ENCODE measurements at places on chromosomes 6 and 20.

- no peak for DNase-seq
These were observed 31.2 kb downstream of the PRR18 start for GRCh38 chr6:166277018-166277417.

DNA sequence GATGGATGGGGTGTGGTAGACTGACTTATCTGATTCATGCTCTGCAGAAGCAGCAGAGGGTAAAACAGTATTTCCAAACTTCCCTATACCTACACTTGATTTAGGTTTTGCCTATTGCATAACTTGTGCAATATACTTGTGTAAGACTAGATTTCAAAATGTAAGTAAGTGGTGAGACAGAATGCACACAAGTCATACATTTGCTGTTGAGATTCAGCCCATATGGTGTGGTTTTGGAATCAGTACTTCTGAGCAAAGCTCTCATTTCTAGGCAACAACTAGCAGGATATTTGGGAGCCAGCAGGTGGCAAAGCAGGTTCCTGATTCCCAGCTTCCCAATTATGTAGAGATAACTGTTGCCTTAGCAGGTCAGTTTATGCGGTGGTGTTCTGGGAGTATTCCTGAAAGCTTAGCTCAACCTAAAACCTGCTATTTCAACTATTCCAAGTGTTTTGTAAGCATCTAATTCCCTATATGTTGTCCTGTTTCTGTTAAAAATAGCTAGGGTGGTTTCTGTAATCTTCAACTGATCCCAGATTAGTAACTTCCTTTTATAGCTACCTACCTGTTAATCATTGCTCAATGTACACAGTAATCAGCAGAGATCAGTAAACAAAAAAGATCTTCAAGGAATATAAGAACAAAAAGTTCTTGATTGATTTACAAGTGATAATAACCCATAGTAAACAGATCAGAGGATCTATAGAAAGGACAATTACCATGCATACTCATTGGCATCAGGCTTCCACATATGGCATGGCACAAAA is 8.5 kb upstream of the FABP7 start:
- DNase-seq, result no peak

DNA sequence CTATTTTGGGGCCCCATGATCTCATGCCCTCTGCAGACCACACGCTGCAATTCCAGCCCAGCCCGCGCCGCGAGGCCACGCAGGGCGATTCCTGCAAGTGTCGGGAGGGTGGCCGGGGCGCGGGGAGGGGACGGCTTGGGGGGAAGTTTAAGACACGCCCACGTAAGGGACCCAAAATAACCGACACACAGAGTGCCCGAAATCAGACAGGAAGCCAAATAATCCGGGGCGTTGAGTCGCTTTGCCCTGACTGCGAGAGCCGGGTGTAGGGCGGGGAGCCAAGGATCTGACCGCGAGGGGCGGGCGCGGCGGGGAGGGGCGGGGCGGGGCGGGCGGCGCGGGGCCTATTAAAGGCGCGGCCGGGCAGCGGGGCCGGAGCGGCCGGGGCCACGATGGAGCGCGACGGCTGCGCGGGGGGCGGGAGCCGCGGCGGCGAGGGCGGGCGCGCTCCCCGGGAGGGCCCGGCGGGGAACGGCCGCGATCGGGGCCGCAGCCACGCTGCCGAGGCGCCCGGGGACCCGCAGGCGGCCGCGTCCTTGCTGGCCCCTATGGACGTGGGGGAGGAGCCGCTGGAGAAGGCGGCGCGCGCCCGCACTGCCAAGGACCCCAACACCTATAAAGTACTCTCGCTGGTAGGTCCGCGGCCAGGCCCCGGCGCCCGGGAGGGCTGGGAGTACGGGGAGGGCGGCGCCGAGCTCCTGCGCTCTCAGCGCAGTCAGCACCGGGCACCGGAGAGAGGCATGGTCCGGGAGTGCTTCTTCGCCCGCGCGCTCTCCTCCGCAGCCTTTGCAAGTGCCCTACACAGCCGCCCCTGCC is at the start of gene ENPP1:
TSS of gene ENPP1 (plus strand) at position 377 of the 816 bp plus-strand sequence. CDS start at position 393, 16 bp downstream.
- DNase-seq, result no peak

- DNase-seq, result no peak
These were observed 560.3 kb downstream of the BMP2 start for GRCh38 chr20:7327810-7328209.

GRCh38 chr20:1293641-1294379 is 27.7 kb downstream of the SNPH start:
- no peak for DNase-seq

- no peak for DNase-seq
These were observed 174.2 kb downstream of the MYLK4 start for GRCh38 chr6:2576499-2576898.

DNA sequence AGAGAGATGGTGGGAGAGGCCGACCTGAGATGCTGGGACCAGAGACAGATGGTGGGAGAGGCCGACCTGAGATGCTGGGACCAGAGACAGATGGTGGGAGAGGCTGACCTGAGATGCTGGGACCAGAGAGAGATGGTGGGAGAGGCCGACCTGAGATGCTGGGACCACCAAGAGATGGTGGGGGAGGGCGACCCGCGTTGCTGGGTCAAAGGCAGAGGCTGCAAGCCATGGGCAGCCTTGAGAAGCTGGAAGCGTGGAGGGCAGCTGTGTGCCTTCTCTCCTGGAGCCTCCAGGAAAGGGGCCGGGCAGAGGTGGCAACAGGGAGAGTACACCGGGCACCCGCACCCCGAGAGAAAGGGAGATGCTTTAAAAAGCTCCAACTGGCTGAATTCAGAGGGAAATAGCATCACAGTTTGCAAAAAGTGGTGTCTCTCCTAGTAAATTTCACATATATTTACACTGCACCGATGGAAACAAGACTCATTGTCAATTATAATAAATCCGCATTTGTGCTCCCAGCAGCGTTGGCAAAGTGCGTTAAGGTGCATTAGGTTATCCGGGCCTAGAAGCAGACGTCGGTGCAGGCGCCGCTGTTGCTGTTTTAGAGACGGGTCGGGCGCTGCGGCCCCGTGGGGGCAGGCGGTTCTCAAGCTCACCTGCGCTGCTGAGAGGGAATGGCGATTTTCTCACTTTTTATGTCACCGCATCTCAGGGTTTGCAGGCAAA is 132.4 kb downstream of the DLL1 start:
- DNase-seq, result no peak

DNA sequence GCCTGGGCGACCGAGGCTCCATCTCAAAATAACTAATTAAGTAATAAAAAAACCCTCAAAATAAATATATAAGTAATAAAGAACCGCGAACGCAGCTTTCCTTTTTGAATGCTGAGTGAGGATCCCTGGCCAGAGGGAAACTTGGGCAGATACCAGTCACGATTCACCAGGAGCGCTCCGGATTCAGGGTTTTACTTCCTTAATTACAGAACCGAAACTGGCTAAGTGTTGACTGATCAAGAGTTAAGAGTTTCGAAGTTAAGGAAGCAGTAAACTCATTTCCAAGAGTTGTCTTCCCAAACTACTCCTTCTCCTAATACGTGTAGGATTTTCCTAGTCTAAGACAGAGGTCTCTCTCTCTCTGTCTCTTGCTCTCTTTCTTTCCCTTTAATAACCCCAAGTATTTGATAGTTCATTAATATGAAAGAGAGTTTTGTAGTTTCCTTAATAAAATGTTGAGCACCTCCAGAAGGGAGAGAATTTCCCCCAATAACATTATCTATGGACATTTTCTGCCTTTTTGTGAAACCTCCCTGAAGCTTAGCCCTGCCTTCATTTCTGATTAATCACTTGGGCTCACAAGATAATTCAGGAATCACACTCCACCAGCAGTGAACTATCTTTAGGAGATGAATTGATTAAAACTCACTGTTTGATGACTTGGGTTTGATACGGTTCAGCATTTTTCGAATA is 61.4 kb upstream of the ZNF217 start:
- DNase-seq, result no peak

DNA sequence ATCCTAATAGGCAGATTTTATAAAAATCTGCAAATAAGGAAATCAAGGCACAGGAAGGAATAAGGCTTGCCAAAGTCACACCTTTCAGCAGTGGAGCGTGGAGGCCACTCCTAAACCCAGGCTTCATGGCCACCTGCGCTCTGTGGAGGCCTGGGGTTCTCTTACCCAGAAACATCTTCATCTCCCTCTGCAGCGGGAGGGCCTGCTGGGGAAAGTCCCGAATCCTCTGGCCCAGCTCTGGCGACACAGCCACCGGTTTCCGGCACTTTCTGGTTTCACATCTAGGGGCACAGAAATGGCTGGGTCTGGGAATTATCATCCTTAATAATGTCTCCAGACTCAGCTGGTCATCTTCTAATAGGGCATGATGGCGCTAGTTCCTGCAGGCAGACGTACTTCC is 4.2 kb downstream of the TRIM10 start:
- no peak for DNase-seq

DNA sequence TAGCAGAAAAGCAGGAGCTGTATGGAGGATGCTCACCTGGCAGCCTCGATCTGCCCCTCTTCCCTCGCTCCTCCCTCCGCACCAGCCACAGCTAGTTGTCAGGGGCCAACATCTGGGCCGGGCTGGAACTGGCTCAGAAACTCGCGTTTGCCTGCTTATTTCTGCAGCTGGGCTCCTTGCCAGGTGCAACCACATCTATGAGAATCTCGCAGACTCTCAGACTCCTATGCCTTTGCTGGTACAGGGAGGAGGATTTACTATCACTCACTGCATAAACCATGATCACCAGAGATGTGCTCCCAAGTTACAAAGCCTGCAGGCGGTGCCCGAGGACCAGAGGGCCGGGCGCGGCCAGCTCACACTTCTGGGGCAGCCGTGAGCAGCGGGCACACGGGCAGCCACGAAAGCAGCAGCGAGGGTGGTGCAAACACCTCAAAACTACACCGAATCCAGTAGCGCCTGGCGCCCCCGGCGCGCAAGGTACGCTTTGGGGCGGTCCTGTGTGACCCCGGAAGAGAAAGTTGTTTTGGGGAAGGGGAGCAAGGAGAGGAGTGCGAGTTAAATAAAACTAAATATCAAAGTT is 577 bp upstream of the LRRC1 start:
- no peak for DNase-seq

DNA sequence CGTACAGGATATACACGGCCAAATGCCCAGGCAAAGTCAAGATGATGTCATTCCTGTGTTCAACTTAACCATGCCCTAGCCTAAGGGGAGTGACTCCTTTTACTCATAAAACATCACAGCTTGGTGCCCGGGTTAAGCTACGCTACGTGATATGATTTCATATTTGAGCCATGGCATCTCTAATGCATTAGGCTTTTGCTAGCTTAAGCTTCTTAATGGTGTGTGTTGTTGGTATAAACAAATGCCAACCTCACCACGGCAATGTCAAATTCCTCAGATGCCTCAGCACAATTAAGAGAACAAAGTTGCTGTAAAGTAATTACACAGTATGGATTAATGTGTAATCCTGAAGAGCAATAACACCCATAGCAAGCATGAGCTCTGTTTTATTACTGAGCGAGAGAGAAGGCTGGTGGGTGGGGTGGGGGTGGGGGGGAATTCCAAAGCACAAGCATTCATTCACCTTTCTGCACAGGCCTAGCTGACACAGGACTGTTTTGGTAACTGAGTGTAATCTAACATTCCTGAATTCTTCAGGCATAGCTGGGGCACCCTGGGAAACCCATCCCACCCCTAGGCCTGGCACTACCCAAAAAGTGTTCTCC is 44.7 kb upstream of the CNKSR3 start:
- DNase-seq, result no peak

DNA sequence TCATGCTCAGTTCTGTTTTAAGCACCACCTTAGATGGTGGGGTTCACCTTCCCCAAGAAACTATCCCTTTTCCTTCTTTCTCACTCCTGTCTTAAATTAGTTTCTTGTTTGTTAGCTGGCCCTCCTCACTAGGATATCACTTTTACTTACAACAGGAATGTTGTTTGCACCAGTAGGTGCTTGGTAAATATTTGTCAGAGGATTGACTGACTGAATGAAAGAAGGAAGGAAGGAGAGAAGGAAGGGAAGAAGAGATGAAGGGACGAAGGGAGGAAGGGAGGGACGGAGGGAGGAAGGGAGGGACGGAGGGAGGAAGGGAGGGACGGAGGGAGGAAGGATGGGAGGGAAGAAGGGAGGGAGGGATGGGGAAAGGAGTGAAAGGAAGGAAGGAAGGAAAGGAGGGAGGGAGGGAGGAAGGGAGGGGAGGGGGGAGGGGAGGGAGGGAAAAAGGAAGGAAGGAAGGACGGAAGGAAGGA is 505 bp upstream of the KCNK15 start:
- no peak for DNase-seq

DNA sequence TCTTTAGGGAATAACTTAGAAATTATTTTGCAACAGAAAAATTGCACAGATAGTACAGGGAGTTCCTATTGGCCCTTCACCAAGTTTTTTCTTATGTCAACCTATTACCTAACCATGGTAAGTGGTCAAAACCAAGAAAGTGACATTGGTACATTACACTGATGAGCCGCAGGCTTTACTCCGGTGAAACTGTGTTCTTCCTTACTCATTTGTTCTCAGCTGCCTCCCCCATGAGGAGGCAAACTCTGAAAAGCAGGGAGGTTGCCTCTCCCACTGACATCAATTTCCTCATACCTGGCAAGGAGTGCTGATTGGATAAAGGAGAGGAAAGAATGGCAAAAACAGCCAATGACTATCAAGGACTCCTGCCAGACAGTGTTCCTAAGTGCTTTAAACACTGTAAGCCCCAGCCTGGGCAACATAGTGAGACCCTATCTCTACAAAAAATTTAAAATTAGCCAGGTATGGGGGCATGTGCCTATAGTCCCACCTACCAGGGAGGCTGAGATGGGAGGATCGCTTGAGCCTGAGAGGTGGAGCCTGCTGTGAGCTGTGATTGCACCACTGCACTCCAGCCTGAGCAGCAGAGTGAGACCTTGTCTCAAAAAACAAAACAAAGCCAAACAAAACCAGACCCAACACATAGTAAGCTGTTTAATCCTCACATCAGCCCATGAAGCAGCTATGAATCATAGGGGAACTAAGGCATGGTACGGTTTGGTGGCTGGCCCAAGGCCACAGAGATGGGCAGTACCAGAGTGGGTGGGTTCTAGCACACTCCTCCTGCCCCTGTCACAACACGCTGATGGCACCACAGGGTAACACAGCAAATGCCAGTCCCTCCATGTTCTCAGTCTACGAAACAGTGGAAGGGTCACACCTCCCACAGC is 24.7 kb downstream of the C20orf203 start:
- no peak for DNase-seq
